Hematopoietic multipotent progenitor cell (in vitro differentiated cells): ENCODE measurements at places on chromosomes 3 and 15.
A peak's percentile ranks its signal among the peaks of the same experiment; 100 is the strongest.

DNA sequence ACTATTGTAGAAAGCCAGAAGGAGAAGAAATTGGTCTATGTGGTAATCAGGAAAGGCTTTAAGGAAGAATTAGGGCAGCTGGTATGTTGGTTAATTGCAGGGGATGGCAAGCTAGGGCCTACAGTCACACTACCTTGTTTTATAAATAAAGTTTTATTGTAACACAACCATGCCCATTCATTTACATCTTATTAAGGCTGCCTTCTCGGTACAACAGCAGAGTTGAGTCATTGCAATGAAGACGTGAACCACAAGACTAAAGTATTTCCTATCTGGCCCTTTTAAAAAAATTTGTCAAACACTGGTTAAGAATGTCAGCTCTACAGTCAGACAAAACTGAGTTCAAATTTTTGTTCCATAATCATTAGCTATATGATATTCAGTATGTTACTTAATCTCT, 8.3 kb downstream of the SERPINI1 start:
- no peak for DNase-seq

DNA sequence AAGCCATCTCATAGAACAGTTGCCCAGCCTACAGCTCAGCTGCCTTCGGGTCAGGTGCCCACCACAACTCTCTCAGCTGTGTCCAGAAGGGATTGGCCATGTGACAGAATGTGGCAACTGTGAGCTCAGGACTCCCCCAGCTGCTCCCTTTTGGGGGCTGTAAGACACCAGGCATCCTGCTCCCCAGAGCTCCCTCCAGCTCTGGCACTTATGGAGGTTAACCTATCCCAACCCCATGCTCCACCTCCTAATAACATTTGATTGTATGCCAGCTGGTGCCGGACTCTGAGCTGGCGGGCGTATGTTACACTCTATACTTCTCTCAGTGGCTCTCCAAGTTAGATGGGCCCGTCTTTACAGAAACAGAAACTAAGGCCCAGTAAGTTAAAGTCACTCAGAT, 222.8 kb downstream of the FAM43A start:
- DNase-seq, result no peak

- DNase-seq, result no peak
These were observed 36.2 kb upstream of the FNDC3B start for GRCh38 chr3:172003146-172003545.

DNA sequence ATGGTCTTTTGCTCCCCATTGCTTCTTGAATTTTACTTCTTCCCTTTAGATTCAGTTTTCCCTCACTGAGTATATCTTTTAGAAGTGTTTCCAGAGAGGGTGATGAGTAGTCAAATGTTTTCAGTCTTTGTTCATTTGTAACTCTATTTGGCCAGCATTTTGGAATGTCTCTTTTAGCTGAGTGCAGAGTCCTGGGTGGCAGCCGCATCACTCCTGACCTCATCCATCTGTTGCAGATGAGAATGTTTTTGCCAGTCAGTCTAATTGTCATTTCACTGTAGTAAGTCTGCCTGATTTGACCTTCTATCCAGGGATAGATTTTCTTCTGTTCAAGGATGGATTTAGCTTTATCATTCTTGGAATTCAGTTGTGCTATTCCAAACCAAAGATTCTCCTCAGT, 7.3 kb downstream of the SRPRB start:
- DNase-seq, result no peak

DNA sequence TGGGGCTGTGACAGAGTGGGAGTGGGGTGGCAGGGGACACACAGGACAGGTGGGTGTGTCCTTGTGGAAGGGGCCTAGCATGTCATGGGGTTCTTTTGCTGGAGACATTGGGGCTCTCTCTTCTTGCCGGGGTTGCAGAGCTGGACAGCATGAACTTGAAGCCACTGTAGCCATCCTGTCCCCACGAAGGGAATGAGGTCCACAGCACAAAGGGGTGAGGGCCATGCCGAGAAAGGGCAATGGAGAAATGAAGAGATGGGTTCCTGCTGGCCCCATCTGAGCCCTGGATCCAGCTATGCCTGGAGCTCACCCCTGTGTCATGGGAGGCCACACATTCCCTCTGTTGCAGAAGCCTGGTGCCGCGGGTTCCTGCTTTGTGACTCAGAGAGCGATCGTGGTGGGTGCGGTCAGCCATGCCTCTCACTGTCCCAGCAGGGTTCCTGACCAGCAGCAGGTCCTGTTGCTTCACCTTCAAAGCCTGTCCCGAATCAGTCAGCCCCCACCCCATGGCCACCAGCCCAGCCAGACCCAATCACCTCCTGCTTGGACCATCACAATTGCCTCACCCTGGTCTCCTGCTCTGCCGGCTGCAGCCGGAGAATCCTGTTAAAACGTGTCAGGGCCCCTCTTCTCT, 50.0 kb downstream of the DNAJB8 start:
- no peak for DNase-seq

DNA sequence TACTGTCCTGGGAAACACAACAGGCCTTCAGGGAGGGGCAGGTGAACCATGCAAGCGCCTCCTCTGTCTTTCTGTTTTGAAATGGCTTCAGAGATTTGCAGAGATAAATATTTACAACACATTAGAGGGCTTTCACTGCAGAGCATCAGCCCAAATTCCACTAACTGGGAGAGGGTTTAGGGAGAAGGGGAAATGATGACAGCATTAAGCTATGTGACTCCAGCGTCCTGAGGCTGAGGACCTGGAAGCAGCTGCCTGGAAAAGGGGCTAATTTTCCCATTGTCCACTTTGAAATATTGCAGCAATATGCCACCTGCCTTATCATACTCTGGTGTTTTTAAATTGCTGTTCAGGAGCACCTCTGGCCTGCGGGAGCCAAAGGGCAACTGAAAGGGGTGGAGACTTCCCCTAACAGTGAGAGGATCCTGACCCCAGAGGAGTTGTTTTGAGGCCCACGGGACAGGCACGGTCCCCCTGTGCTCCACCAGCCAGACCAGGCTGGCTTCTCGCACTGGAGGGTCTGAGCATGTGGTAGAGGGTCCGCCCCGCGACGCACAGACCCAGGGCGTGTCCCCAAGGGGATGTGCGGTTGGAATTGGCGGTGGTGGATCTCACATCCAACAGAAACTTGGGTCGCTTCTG, 110.6 kb downstream of the XXYLT1 start:
- DNase-seq, result no peak

GRCh38 chr3:131283862-131284261, 97.7 kb upstream of the NUDT16 start:
- no peak for DNase-seq

- no peak for DNase-seq
These were observed 4.0 kb upstream of the RASGRF1 start for GRCh38 chr15:79094611-79095021.

- DNase-seq, result no peak
These were observed 3.9 kb upstream of the ACAN start for GRCh38 chr15:88799341-88799740.

DNA sequence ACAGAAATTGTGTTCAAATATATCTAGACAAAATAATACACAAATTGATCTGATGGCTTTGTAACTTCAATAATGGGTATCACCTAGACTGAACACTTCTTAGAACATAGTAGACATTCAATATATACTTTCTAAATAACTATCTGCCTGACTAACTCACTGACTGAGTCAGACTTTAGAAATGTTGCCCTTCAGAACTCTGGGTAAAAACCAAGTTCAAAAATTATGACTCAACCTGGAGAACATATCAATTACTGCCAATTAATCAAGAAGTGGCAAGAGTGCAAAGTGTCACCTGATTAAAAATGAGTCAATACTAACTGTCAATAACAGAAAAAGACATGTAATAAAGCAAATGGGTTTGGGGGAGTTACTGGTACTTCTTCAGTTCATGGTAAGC, 144.6 kb upstream of the TMCO5A start:
- DNase-seq, result no peak

GRCh38 chr3:12870942-12871341, 29.6 kb upstream of the RPL32 start:
- DNase-seq, result no peak

- DNase-seq, result no peak
These were observed 206.6 kb downstream of the FOXP1 start for GRCh38 chr3:71376911-71377310.

DNA sequence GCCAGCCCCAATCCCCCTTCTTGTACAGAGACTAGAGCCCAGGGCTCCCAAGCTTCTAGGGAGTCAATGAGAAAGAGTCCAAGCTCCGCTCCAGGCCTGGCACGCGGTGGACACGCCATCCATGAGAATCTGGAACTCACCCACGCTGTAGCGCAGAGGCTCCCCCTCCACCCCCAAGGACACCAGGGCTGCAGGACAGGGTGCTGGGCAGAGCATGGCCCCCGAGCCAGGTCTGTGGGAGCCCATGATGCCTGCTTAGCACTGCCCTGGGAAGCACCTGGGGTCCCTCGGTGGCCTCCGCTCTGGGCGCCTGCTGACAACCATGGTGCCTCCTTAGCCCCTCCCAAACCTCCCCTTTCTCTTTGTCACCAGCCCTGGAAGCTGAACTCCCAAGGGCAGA, 28.5 kb downstream of the ACSBG1 start:
- DNase-seq, result no peak

DNA sequence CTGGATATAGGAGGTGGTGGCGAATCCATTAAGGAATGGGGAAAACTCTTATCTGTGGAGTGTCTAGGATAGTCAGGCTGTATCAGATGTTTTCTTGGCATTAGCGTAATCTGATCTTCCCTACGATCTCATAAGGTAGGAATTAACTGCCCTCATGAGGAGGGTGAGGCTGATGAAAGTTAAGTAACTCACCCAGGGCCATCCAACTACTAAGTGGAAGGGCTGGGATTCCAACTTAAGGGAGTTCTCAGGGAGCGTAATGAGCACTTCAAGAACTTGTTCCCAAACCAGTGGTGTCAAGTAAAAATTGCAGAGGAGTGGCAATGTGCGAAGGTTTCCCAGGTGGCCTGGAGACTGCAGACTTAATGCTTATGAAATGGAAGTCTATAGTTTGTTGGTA, 55.9 kb upstream of the OSBPL11 start:
- DNase-seq, result no peak

GRCh38 chr15:99466701-99467337, 99.0 kb upstream of the MEF2A start:
- DNase-seq, result no peak

- DNase-seq, result no peak
These were observed 125.5 kb downstream of the RAB11A start for GRCh38 chr15:65994832-65995231.

- DNase-seq, result peak; percentile 60
These were observed 10.7 kb downstream of the CEP63 start for GRCh38 chr3:134496471-134497071.

- no peak for DNase-seq
These were observed 45.0 kb downstream of the GPR176 start for GRCh38 chr15:39874890-39875549.

- DNase-seq, result no peak
These were observed 130.1 kb downstream of the P2RY1 start for GRCh38 chr3:152964911-152965609.

DNA sequence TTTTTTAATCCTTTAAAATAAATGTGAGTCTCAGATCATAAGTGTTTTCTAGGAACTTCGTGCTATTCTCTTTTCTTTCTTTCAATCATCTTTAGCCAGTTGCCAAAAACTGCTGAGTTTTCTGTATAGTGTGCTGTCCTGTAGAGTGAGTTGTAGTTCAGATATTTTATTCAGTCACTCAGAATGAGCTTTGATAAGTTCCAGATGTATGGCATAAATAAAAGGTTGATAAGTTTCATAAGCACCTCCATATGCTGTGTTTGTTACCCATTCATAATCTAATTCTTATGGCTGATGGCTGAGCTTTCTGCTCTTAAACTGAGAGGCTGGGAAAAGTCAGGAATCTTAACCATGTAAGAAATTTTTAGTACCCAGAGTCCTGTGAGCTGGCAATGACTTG, 59.3 kb upstream of the COL6A6 start:
- DNase-seq, result no peak

DNA sequence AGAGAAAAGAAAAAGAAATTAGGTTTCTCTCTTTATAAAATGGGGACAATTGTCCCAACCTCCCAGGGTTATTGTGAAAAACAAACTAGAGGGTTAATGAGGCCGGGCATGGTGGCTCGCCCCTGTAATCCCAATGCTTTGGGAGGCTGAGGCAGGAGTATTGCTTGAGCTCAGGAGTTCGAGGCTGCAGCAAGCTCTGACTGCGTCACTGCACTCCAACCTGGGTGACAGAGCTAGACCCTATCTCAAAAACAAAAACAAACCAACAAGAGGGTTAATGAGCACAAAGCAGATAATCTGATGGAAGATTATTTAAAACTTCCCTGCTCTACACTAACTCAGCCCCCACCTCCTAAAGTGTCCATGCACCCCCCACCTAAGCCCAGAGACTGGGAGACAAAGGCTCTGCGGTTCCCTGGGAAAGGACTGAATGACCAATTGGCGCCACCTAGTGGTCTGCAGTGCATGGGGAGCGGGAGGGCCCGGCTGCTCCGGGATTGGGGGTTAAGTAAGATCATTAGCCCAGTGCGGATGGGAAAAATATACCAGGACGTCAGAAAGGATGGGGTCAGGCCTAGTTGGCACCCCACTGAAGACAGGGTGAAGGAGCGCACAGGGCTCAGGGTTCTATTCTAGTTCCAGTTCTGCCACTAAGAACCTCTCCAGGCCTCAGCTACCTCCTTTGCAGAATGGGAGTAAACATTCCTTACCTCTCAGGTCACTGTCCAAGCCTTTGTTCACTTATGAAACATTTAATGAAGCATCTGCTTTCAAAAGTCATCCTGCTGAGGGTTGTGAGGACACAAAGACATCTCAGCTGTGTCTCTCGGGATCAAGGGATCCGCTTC, 15.6 kb downstream of the PIF1 start:
- peak; percentile 41 for DNase-seq

DNA sequence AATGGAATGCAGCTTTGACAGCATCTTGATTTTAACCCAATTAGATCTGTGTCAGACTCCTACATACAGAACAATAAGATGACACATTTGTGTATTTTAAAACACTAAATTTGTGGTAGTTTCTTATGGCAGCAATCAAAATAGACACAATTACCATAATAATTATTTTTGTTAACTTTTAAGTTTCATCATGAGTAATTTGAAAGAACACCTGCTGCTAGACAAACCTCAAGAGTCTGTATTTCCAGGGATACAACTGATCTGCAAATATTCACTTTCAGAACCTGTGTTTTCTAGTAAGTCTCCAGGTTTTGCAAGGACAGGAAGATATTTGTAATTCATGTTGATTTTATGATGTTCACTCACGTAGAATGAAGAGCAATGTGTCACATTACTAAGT, 736.8 kb downstream of the DIPK2A start:
- no peak for DNase-seq

GRCh38 chr15:81239190-81239589, 42.5 kb downstream of the IL16 start:
- DNase-seq, result no peak

GRCh38 chr3:111751961-111752360, 107.1 kb upstream of the PHLDB2 start:
- DNase-seq, result no peak

- DNase-seq, result no peak
These were observed 399.9 kb downstream of the PDCD6IP start for GRCh38 chr3:34198309-34198708.

DNA sequence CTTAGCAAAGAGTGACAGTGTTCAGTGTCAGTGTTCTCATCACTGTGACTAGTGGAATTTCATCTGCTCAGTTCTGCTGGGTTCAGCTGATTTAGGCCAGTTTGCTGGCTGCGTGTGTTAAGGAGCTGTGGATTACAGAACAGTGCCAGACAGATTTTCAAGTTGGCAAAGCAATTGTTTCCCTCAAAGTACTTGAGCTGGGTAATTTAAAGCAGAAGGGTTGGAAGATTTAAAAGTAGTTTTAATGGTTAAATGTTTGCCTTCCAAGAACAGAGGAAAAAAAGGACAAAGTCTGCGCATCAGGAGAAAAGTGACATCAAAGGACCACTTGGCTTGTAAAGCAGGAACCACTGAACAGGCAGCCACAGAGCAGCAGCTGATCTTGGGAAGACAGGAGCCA, 8.7 kb downstream of the ESYT3 start:
- DNase-seq, result no peak
